ENCODE measurements at places on chromosomes 2 and 18. TPM values are rescaled to one million over a fixed set of nuclear protein-coding genes. Genes with fewer than 3 reads are reported as not detected.

Gene EN1
- not detected for total RNA-seq

Gene OTOS
- not detected for total RNA-seq

Gene TMEM17
- 1.4 TPM for total RNA-seq

Gene KLHL41
- 1.1 TPM for total RNA-seq

- DNase-seq = no peak
Measured at GRCh38 chr2:17740203-17740602, 13.4 kb downstream of the SMC6 start.

- DNase-seq = peak; percentile 11
Measured at GRCh38 chr2:216888887-216889622, 29.2 kb upstream of the TNP1 start.

DNA sequence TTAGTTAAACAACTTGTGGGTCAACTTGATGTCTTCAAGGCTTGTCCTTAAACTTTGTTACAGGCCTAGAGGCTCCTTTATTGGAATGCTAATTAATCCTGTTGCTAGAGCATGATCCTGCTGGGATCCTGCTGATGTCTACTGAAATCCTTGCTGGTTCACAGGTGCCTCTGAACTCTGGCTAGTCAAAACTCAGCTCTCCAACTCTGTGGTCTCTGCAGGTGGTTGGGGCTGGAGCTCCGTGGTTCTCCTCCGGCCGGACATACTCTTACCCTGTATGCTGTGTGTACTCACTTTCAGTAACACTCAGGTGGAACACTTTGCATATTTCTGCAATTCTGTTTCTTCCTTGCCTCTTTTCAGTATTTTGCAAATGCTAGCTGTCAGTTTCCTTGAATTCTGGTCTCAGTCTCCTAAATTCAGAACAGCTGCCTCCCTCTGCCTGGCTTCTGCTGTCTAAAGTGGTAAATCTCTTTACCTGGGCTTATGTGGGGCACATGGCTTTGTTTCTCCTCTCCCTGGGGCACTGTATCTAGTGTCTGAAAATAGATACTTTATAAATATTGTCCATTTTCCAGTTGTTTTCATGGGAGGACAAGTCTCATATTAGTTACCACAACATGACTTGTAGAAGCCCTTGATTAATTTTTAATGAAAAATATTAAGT is 113.0 kb downstream of the ATP9B start:
- DNase-seq = peak; percentile 17

DNA sequence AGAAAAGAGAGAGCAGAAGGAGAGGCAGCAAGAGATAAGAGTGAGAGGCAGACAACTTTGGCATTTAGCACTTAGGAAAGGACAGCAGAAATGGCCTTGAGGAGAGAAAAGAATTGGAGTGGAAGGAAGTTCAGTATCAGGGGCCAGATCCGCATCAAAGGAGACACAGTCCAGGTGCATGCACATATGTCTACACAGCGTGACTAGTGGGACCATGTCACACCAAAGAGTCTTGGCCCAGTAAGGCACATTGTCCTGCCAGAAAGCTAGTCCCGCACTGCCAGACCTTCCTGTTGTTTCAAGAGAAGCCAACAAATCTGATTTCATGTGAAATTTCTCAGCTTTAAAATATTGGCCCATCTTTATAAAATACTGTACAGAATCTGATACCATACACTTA is 8.5 kb upstream of the STK39 start:
- DNase-seq = no peak

Data from transverse colon (tissue), 4 donors.